Hematopoietic multipotent progenitor cell treated with erythropoietin and hydrocortisone succinate and interleukin-3 and kit ligand, for 6 days (in vitro differentiated cells): ENCODE measurements at places on chromosomes 5 and 9.

GRCh38 chr5:57166276-57166675, 7.6 kb upstream of the GPBP1 start:
- DNase-seq, result peak; percentile 69

- DNase-seq, result peak; percentile 73
Observed at GRCh38 chr9:83932011-83932410, 10.8 kb upstream of the KIF27 start.

- no peak for DNase-seq
Observed at GRCh38 chr9:97658707-97659106, 25.1 kb downstream of the NCBP1 start.

- DNase-seq, result peak; percentile 67
Observed at GRCh38 chr9:37575921-37576721, at the start of gene FBXO10. Gene FBXO10, minus strand, starts transcription at chr9:37576380. Its CDS starts 34,612 bp downstream, at chr9:37541768.

- DNase-seq, result no peak
Observed at GRCh38 chr5:34842554-34842953, 3.6 kb downstream of the TTC23L start.

DNA sequence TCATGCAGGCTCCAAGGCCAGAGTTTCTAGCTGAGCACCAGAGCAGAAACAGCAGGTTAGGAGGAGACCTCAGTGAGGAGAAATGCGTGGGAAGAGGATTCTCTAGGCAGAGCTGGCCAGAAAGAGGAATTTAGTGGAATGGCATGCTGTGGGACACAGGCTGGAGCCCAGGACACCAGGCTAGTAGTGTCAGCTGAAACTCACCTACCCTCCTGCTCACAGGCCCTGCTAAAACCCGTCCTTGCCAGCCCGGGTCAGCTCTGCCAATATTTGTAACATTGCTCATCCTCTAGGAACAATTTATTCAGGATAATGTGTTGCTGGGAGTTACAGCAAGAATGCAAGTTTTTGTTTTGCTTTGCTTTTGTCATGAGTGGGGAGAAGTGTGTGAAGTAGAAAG, 40.2 kb upstream of the AGXT2 start:
- no peak for DNase-seq

- no peak for DNase-seq
Observed at GRCh38 chr5:128378632-128379031, 159.4 kb downstream of the FBN2 start.

GRCh38 chr5:14662721-14663260, 1.7 kb upstream of the OTULIN start:
- DNase-seq, result no peak
